ENCODE measurements at places on chromosomes 6 and 20.

- DNase-seq, result no peak
Measured at GRCh38 chr6:169972736-169973135, 221.3 kb downstream of the ERMARD start.

- DNase-seq, result no peak
Measured at GRCh38 chr20:1803061-1803931, 91.9 kb upstream of the SIRPA start.

- no peak for DNase-seq
Measured at GRCh38 chr20:46013829-46014516, 5.3 kb downstream of the MMP9 start.

- no peak for DNase-seq
Measured at GRCh38 chr20:48819821-48820648, 7.8 kb downstream of the PREX1 start.

- DNase-seq, result no peak
Measured at GRCh38 chr20:45053430-45054351, 47.2 kb downstream of the KCNS1 start.

DNA sequence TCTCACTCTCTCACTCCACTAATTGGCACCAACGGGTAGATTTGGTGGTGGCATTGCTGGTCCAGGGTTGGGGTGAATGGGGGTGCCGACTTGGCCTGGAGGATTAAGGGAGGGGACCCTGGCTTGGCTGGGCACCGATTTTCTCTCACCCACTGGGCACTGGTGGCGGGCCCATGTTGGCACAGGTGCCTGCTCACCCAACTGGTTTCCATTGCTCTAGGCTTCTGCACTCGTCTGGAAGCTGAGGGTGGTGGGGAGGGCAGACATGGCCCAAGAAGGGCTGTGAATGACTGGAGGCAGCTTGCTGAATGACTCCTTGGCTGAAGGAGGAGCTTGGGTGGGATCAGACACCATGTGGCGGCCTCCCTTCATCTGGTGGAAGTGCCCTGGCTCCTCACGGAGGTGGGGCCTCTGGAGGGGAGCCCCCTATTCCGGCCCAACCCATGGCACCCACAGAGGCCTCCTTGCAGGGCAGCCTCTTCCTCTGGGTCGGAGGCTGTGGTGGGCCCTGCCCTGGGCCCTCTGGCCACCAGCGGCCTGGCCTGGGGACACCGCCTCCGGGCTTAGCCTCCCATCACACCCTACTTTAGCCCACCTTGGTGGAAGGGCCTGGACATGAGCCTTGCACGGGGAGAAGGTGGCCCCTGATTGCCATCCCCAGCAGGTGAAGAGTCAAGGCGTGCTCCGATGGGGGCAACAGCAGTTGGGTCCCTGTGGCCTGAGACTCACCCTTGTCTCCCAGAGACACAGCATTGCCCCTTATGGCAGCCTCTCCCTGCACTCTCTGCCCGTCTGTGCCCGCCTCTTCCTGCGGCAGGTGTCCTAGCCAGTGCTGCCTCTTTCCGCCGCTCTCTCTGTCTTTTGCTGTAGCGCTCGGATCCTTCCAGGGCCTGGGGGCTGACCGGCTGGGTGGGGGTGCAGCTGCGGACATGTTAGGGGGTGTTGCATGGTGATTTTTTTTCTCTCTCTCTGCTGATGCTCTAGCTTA lies 11.2 kb downstream of the VEGFA start:
- DNase-seq, result no peak

GRCh38 chr6:12233693-12234571 lies 56.2 kb upstream of the EDN1 start:
- peak; percentile 64 for DNase-seq

GRCh38 chr6:56802584-56802983 lies 152.3 kb upstream of the BEND6 start:
- peak; percentile 11 for DNase-seq

GRCh38 chr6:126788861-126789365 lies 329.6 kb upstream of the RSPO3 start:
- no peak for DNase-seq

DNA sequence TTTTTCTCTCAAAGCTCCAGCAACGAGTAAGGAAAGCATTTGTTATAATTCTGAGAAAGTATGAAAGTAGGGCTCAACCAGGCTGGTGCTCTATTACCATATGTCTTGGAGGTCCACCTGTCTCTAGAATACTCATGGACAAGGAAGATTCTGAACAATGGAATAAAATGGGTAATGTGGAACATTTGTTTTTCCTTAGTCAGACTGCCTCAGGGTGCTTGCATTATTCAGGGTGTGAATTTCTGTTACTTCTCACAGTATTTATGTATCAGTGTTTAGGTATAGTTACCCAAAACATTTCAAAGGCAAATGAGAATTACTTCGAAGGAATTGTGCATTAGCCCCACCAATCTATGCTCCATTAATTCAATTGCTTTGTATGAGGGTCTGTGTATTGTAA lies 586.2 kb upstream of the CITED2 start:
- DNase-seq, result no peak

DNA sequence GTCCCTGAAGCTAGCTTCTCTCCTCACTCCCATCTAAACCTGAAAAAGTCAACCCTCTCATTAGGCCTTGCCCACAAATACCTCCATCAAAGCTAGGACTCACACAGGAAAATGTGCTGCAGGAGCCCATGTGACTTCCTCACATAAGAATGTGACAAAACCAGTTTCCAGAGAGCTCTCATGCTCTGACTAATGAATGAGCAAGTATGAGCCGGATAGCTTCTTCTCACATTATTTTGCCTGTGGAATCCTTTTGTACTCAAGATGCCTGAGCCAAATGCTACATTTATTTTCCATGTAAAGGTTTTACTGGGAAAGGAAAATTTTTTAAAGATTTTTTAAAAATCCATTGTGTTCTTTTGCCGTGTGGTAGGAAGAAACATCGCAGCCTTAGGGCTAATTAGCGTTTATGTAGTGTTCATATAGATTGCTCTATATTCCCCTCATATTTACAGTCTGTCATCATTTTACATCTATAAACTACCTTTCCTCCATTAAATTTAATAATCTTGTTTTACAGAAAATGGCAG lies 68.6 kb upstream of the CCN6 start:
- peak; percentile 92 for DNase-seq

GRCh38 chr20:56328861-56329260 lies 29.9 kb upstream of the FAM210B start:
- DNase-seq, result no peak

DNA sequence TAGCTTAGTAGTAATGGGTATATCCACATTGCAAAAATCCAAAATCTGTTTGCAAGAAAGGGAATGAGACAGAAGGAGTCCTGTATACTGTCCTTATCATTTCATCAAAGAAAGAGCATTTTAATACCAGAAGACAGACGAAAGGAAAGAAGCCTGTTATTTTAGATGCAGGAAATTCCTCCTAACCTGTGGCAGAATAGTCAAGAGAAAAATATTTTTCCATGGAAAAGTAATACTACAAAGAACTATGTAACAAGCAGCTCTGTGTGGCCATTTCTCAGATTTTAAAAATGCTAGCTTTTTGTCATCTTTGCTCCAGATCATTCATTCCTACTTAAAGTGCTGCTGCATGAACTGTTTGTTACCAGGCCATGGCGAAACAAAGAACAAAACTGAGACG lies 72.9 kb upstream of the SCP2D1 start:
- DNase-seq, result no peak

- DNase-seq, result peak; percentile 19
Measured at GRCh38 chr6:12232339-12232738, 57.8 kb upstream of the EDN1 start.

DNA sequence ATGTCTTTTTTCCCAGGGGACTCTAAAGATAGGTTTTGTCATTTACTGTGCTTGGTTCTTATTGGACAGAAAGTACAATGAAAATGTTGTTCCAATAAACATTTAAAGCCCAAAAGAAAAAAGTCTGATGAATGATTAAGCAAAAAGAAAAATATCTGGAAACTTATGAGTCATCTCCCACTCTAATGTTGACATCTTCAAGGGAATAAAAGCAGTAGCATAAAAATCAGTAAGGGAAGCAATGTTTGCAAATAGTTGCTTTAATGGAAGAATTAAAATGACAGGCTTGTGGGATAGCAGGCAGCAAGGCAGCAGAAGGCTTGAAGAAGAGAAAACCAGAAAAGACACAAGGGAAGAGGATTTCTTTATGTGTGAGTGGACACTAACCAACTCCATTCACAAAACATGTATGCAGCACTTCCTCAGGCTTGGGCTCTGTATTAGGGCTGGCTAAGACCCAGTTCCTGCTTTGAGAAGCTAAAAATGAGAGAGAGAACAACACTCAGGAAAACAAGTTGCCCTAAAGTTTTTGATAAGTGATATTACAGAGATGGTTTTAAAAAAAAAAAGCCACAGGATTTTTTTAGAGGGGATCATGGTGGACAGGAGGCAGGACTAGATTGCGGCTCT lies 263.2 kb upstream of the NT5E start:
- DNase-seq, result peak; percentile 74

Measured in stromal cell of bone marrow (primary cell).